ENCODE measurements at places on chromosomes 16 and 17. TPM values are rescaled to one million over a fixed set of nuclear protein-coding genes. Genes with fewer than 3 reads are reported as not detected.

The SCNN1B gene
- total RNA-seq: 0.26 TPM

The SPATA32 gene
- total RNA-seq: not detected

The WNT9B gene
- 2.4 TPM for total RNA-seq

The TSEN54 gene
- total RNA-seq: 13.8 TPM

The VWA3A gene
- total RNA-seq: not detected

Data from right atrium auricular region (tissue), 2 donors.